ENCODE measurements at places on chromosomes 5 and 9.

DNA sequence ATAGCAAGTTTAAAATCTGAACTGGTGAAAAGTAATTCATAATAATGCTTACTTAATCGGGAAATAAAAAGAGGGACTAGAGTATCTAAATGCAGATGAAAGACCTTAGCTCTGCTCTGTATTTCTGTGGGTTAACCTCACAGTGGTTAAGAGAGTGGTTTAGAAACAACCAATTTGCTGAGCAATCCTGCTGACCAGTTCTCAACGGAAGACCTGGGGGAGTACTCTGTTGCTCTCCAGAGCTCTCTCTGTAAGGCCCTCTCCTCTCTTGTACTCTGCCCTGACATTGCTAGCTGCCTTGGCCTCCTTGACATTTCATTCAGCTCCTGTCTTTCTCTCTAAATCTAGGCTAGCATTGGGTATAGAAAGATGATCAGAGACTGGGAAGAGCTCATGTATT, 1186.6 kb upstream of the SEMA6A start:
- no peak for DNase-seq

- DNase-seq = no peak
These were observed 322.9 kb upstream of the RPS23 start for GRCh38 chr5:82601077-82601476.

- peak; percentile 49 for DNase-seq
These were observed 75.4 kb upstream of the ANKH start for GRCh38 chr5:14946815-14947620.

GRCh38 chr9:93595861-93596365, 19.5 kb downstream of the PHF2 start:
- DNase-seq = no peak

DNA sequence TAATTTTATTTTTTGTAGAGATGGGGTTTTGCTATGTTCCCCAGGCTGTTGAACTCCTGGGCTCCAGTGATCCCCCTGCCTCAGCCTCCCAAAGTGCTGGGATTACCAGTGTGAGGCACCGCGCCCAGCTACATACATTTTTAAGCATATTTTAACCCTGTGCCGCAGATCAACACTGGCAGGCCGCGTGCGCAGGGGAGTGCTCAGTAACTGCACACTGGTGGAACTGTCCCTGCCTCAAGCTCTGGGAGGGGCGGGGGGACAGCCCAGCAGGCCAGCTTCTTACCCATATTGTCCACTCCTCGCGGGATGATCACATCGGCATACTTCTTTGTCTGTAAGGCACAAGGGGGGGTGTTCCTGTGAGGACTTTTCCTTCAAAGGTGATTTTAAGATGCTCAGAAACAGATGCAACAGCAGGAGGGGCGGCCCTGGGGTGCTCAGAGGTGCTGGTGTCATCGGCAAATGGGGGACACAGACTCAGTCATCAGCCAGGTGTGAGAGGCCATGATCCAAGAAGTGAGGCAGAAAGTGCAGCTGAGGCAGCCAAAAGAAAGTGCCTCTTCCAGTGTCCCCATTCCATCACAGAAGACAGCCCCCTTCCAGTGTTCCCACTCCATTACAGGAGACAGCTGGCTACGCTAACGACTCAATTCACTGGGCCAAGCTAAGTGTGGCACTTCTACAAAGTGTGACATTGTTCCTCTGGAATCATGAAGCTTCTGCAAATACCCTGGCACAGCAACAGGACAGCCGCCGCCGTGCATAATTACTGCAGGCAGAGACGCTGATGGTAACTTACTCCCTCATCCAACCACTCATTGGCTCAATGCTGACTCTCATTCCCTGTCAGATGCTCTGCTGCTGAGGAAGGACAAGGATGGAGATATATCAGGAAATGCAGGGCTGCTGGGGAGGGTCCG, 5.2 kb downstream of the UCK1 start:
- no peak for DNase-seq
